Epithelial cell of prostate (primary cell): ENCODE measurements at places on chromosomes 13 and 19.
A peak's percentile ranks its signal among the peaks of the same experiment; 100 is the strongest.

DNA sequence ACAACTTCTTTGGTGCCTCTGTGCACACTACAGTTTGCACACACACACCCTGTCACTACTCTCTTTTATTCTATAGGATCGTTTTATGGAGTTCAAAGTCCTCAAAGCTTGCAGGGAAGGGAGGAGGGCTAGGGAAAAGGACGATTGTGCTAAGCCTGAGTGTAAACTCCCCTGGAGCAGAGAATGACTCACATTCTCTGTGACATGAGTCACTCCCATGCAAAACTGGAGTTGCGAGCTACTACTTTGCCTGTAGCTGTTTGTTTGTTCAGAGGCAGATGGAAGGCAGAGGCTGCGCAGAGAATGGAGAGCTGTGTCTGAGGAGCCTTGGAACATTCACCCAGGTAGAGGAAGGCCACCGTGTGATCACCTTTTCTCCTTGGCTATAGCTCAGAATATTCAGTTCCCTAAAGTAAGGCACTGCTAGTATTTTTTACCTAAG, 80.5 kb upstream of the MBNL2 start:
- peak; percentile 79 for DNase-seq

DNA sequence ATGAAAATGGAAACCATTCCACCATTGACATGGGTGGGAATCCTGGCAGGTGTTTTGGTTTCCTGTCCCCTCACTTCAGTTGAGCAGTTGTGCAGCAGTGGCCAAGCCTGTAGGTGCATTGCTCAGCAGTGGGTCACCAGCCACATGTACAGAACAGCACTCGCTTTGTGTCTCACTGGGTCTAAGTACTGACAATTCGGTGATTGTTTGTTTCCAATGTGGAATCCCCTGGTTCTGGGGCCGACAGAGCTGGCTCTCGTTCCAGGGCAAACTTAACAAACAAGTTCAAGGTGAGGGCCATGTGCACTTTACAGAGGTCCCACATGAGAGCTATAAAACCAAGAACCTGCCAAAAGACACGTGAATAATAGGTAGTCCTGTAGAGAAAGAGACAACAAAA, 54.1 kb upstream of the SPATA13 start:
- no peak for DNase-seq

DNA sequence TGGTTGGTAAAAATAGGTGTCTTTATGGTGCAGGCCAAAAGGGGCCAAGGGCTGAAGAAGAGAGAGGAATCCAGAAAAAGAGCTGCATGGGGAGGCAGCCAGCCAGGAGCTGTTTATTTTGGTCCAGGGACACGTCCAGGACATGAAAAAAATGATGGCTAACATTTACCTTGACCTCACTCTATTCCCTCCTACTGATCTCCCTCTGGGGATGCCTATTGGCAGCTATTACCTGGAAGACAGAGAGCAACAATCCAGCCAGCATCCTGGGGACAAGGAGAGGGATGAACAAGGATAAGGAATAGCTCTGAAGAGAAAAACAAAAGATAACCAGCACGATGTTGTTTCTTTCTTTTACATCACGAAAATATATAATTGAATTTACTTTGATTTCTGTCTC, 1599.6 kb downstream of the SLITRK5 start:
- no peak for DNase-seq

DNA sequence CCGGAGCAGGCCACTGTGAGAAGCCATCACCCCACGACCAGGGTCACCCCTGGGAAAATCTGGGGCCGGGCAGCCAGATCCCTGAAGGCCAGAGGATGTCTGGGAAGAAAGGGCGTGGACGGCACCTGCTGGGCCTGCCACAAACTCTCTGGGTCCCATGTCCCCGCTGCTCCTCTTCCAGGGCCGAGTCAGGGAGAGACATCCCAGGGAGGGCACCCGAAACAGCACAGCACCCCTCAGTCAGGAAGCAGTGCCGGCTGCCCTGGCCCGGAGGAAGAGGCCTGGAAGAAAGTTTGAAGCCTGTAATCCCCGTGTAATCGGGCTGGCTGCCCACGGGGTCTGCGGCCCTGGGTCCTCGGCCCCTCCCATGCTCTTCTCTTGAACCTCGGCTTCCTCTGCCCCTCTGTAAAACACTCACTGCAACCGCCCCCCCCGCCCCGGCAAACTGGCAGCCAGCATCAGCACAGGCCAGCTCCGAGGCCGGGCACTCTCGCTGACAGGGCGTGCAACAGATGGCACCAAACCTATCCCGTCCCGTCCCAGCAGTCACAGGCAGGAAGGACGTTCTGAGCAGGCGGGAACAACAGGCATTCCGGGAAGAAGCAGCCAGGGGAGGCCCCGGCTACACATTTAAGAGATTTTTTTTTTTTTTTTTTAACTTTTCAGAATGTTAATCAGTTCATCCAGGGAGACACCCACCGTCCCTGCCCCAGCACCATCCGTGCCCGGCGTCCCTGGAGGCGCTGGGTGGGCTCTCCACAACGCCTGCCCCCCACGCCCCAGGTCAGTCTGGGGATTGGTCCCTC, 1.5 kb downstream of the SBNO2 start:
- no peak for DNase-seq

DNA sequence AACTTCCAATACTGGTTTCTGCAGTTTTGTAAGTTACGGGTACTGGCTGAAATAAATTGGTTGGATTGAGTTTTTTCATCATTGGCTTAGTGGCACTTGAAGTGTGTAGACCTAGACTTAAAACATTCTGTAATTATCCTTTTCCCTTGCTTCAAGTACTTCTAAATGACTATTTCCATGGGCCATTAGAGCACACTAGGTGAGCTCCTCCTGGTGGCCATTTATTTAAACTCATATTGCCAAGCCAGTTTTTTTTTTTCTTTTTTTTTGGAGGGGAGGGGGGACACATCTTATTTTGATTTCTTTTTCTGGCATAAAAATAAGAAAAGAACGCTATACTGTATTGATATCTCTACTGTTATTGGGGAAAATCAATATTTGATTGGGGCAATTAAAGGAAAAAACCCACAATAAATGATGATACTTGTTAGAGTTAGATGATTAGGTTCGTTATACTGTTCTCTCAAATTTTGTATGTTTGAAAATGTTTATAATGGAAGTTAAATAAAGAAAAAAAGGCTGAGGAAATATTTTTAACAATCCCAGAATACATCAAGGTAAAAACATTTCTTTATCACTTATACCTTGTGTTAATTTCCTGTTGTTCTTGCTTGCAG, 82.9 kb downstream of the PDS5B start:
- DNase-seq, result no peak

GRCh38 chr19:55581823-55582223, 1.2 kb upstream of the ZNF579 start:
- no peak for DNase-seq

GRCh38 chr13:27106144-27106543, 65.5 kb downstream of the USP12 start:
- no peak for DNase-seq

- DNase-seq, result no peak
Observed at GRCh38 chr19:1401138-1401888, at the start of gene GAMT. TSS of gene GAMT (minus strand) at chr19:1401542. CDS start at chr19:1401476, 66 bp downstream.

- no peak for DNase-seq
Observed at GRCh38 chr19:5369962-5370367, 29.4 kb upstream of the PTPRS start.

DNA sequence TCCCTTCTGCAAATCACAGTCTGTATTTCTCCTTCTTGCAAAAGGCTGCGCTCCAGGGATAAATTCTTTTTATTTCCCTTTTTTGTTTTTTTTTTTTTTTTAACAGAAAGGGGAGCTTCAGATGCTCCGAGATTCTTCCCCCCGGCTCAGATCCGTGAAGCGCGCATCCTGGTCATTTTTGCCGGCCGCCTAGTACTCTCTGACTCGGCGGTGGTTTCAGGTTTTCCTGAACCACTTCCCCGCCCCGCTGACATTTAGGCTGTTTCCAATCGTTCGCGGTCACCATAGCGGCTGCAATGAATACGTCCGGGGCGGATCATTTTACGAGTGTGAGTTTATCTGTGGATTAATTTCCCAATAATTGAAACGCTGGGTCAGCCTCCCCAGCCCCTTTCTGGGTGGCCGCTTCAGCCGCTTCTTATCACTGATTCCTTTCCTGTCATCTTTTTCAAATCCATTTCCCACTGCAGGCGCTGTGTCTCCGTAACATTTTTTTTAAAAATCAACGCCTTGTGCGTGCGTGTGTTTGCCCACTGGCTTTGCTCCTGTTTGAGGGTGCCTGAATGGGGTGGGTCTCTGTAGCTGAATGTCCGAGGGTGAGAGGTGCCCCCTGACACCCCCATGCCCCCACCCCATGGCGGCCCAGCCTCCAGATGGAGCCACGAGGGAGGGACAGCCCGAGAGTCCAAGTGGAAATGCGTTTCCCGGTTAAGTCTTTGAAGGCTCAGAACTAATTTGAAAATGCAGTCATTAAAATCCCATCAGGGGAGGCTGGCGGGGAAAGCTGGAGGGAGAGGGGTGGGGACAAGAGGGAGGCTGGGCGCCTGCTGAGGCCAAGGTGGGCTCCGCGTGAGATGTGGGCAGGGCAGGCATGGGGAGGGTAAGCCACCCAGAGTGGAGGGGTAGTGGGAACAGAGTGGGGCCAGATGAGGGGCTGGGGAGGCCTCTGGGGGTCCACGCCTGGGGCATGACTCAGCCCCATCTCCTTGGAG, 10.6 kb downstream of the ONECUT3 start:
- DNase-seq, result no peak

DNA sequence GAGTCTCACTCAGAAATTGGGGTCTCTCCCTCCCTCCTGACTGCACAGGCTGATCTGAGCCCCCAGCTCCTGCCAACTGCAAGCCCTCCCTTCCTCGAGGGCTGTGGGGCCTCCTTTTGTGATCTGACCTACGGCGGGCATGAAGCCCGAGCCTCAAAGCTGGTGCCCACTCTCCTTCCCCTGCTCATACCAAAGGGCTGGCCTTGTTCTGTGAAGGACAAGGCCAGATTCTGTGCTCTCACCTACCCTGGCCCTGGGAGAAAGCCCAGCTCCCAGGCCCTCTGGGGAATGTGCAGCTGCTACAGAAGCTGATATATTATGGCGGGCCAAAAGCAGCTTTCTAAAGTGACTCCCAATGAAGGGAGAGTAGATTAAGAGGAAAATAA, 9.0 kb upstream of the ECH1 start:
- no peak for DNase-seq

DNA sequence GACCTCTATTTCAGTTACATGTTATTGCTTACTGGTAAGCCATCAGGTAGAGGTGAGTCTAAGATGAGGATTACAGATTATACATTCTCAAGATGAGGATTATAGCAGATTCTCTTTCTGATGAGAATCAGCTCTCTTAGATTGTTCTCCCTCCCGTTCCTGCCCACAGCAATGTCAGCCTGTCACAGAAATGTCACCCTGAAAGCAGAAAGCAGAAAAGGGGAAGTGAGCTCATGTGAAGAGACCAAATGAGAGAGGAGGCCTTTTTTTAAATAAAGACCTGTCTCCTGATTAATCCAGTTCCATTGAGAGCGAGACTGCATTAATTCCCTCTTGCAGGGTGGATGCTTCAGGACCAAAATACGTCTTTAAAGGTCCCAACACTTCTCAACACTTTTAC, 445.6 kb downstream of the KCTD12 start:
- DNase-seq, result no peak

GRCh38 chr13:94390881-94391280, 88.6 kb downstream of the DCT start:
- DNase-seq, result no peak

DNA sequence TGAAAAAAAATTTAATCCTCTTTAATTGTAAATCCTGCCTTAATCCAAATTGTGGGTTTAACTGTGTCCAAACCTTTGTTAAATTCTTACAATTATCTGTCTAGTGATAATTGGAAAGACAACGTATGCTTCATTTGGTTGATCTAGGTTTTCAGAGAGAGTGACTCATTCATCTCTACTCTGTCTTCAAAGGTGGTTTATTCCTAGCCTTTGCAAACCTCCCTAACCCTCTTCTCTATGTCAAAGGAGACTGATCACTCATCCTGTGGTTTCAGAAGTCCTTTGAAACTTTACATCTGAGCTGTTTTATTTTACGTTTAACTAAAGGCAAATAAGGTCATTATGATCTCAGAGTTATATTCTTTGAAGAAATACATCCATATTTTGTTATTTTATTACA, 8.8 kb upstream of the OXGR1 start:
- DNase-seq, result no peak

- no peak for DNase-seq
Observed at GRCh38 chr13:113393226-113393562, 29.3 kb upstream of the GRTP1 start.

DNA sequence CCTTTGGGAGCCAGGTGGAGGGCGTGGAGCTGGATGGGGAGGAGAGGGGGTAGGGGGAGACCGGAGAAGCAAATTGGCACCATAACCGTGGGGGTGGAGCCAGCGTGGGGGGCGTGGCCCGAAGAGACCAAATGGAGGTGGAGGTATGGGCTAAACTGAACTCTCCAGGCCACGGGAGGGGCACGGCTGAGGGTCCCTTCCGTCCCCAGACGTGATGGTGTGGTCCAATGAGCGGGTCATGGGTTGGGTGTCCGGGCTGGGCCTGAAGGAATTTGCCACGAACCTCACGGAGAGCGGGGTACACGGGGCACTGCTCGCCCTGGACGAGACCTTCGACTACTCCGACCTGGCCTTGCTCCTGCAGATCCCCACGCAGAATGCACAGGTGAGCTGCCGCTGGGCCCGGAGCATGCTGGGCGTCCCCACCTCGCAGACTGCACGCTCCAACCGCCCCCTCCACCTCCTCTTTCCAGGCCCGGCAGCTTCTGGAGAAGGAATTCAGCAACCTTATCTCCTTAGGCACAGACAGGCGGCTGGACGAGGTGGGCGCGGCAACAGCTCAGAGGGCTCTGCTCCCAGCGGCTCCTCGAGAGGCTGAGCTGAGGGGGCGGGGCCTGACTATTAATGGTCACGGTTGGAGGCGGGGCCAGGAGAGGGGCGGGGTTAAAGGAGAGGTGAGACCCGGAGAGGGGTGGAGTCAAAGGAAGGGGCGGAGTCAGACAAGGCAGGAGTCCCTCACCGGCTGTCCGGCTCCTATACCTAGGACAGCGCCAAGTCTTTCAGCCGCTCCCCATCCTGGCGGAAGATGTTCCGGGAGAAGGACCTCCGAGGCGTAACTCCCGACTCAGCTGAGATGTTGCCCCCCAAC, 6.2 kb downstream of the HRC start:
- DNase-seq, result no peak

DNA sequence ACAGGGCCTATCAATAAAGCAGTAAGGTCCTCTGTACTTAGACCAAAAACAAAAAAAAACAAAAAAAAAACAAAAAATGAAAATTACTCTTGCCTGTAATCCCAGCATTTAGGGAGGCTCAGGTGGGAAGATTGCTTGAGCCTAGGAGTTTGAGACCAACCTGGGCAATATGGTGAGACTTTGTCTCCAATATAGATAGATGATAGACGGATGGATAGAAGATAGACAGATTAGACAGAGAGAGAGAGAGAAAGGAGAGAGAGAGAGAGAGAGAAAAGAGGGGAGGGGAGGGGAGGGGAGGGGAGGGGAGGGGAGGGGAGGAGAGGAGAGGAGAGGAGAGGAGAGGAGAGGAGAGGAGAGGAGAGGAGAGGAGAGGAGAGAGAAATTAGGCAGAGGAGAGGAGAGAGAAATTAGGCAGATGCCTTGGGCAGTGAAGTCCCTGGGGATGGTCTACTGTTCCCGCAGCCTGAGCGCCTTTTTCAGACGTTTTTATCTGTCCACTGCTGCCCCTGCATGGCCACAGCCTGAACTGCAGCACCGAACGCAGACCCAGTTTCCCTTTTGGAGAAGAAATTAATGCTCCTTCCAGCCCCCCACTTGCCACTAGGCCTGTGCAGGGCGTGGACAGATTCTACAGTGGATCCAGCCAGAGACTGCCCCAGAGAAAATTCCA, 9.8 kb upstream of the ZNF627 start:
- no peak for DNase-seq
